ENCODE measurements at places on chromosomes 1 and 21.

DNA sequence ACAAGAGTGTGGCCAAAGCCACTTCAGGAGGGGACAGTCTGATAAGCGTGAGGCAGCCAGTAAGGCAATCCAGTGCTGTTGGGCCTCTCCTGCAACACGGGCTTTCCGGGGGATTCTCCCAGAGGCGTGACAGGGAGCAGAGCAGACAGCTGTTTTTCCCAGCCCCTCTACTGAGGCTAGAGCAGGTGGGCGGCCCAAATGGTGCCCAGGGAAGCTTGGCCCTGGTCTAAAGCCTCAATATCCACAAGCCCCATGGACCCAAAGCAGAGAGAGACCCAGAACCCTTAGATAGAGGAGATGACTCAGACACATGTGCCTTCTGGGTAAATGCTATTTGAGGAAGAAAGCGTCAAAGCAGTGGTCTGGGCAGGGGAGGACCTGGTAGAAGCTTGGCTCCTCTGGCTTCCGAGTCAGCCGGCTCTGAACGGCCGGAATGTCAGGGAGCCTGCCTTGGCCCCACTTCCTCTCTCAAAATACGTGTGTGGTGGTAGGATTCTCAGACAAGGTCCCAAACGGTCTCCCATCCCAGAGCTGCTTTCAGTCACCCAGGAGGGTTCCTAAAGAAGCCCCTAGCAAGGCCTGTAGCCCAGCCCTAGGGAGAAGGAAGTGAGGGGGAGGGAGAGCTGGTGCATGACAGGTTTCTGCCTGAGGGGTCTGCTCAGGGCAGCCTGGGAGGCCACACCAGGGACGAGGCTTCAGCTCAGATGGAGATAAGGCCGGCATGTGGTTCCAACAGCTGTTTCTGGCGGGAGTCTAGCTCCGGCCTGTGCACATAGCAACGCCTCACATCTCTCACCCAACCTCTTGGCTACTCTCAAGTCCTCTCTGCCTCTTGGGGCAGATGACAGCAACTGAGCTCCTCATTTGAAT, 28.8 kb downstream of the PIK3C2B start:
- no peak for DNase-seq

- DNase-seq, result no peak
These were observed 14.4 kb downstream of the FAAH start for GRCh38 chr1:46408356-46409062.

DNA sequence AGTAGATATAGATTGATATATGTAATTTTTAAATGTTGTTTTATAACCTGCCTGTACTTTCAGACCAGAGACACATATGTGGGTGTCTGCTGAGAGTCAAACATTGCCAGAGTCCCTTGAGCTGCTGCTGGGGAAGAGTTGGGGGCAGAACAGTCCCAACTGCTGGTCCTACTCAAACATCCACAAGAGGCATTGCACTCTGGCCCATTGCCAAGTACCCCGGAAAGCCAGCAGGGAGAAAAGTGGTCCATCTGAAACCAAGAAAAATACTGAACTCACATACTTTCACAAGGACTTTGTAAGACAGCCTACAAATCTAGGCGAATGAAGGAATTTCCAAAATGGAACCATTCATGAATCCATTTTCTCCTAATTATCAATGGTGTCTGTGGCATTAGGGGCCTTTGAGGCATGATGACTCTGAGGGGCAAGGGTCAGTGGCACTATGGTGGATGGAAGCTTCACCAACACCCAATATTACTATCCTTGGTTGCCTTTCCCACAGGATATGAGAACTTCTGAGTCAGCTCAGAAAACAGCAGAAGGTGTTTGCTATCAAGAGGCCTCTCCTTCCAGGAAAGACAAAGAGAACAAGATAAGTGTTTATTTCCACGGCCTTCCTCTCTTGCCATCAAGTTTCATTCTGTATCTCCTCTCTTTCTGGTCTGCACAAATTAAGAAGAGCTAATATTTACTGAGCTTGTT, 7.3 kb upstream of the TBX15 start:
- DNase-seq, result no peak

DNA sequence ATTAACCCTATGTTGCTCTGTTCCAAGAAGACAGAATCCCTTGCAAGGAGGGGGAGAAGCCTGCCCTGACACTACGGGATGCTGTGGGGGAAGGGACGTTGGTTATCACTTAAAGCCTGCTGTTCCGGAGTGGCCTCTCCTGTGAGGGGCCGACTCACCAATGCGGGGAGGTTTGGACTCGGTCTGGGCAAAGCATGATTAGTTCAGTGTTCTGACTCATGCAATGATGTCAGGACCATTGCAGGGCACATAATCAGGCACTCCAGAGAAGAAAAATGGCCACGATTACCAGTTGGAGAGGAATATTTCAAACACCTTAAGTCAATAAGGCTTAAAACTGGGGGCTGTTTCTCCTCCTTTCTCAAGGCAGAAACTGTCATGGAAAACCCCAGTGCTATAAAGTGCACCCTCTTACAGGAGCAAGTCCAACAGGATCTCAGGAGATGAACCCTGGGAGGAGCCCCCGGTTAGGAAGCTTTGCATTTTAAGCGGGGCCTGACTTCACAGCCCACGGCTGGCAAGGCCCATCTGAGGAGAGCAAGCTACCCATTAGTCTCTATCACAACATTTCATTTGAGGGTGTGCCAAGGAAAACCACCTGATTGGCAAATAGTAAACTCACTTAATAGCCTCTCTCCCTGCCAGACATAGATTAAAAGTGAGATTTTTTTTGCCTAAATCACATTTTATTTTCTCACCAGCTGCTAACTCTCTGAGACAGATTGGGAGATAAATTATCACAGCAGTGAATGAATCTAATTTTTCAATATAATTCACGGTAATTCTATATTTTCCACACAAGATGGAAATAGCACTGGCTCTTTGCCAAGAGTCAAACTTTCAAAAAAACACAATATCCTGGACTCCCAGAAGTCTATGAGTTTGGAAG, 202.5 kb downstream of the C1orf94 start:
- DNase-seq, result no peak

DNA sequence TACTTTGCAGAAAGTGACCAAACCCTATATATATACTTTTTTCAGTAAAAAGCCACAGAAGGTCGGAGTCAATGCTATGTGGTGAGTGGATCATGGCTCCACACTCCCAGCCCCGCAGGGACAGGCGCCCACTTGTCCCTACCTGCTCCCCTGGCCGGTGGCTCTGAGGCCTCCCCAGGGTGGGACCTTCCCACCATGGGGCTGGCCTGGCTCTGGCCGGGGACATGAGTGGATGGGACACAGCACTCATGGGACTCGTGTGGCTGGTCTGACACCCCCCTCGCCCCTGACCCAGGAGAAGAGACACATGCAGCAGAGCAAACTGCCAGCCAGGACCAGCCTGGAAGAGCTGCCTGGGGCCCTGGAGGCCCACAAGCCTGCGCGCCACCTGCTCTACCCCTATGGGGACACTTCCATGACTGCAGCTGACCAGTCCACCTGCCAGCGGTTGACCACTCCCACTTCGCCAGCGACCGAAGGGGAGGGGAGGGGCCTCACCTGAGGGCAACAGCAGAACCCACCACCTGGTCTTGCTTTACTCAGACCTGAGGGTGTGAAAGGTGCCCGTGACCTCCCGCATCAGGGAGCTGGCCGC, 2.2 kb downstream of the SPATC1L start:
- DNase-seq, result no peak

- no peak for DNase-seq
These were observed 54.7 kb upstream of the TRIM67 start for GRCh38 chr1:231107151-231107550.

DNA sequence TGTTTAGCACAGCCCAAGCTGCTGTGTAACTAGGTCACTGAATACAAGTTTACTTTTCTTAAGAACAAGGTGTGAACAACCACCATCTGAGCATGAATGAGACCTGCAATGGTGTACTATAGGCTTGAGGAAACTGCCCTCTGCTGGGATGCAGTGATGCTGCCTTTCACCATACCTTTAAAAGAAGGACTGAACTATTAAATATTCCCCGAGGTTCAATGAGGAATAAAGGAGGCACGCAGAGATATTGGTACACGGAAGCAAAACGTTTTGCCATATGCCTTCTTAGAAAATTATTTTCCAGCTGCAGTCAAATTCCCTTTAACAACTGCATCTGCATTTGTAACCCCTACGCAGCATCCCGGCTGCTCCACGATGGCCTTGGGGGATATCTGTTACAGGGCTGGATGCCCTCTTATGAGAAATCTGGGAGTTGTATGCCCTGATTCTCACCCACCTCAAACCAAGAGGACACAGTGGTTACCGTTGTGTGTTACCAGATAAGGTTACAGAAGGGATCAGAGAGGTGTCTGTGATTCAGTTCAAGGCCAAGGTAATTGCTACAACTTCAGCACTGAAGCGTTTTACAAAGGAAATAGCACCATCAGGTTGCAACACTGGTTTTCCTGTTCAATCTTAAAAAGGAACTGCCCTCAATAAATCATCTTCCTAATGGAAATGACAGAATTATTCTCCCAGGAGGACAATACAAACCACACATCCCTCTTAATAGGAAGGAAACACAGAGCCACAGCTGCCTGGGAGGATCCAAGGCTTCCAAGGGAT, 470.5 kb downstream of the LTN1 start:
- DNase-seq, result peak; percentile 42

DNA sequence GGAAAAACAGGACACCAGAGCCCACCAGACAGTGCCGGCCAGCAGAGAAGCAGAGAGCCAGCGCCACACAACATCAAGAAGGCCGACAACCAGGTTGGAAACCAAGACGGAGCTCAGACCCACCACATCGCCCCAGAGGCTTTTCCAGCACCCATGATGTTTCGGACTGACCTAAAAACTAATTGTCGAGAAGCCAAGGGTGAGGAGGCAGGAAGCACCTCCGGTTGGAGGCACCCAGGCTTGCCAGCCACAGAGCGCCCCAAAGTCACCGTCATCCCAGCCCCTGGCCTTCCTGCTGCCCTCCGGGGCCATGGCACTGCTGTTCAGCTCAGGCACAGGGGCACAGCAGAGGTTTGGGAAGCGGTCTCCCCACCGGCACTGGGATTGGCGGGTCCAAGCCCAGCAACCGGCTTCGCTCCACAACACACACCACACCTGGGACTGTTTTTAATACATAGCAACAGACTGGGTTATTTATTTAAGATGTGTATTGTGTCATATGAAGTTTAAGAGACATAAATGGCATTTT, 67.2 kb downstream of the SLC37A1 start:
- DNase-seq, result no peak

DNA sequence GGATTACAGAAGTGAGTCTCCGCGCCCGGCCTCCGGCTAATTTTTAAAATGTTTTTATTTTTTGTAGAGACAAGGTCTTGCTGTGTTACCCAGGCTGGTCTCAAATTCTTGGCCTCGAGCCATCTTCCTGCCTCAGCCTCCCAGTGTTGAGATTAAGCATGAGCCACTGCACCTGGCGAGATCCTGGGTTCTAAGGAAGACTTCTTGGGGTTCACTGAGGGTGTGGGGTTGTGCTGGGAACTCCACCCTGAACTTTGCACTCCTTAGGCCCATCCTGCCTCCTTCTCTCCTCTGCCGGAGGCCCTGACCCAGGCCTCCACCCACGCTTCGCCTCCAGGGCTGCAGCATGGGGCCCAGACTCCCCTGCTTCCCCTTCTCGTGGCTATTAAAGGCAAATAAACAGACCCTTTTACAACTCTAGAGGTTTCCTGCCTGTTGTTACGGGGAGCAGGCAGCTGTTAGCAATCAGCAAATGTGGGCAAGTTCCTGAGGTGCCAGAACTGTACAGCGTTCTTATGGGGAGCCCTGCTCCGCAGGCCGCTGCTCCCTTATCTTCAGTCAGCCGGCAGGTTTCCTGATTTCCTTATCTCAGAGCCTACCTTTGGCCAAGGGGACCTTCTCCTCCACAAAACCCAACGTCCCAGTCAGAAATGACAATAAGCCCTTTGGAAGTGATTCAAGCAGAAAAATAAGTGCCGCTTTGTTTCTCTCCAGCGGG, 41.0 kb upstream of the LIN9 start:
- DNase-seq, result no peak

- no peak for DNase-seq
These were observed 240.9 kb upstream of the CAMK1G start for GRCh38 chr1:209342441-209343175.

DNA sequence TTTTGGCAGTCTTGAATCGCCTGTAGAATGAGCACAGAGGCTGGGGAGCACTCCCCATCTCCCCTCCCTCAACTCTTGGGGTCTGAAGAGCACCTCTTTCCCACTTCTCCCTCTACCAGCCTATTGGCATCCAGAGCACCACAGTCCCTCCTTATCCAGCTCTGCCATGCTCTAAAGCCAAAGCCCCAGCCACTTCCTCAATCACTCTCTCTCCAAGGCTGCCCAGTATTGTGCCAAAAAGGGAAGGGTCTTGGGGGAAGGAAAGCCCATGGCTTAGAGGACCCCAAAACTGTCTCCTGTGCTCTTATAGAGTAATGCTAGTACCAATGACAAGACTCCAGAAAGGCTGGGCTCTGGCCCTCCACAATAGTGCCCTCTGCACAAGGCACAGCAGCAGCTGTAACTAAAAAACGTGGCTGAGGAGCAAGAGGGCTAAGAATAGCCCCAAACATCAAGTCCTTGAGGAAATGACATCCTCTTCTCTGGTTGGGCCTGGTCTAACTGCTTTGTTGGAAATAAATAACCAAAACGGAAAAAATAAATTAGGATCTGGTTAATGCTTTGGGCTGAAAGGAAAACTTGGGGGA, 28.4 kb downstream of the SLC27A3 start:
- DNase-seq, result no peak

- no peak for DNase-seq
These were observed 124.7 kb downstream of the EIF4G3 start for GRCh38 chr1:21052034-21052433.

DNA sequence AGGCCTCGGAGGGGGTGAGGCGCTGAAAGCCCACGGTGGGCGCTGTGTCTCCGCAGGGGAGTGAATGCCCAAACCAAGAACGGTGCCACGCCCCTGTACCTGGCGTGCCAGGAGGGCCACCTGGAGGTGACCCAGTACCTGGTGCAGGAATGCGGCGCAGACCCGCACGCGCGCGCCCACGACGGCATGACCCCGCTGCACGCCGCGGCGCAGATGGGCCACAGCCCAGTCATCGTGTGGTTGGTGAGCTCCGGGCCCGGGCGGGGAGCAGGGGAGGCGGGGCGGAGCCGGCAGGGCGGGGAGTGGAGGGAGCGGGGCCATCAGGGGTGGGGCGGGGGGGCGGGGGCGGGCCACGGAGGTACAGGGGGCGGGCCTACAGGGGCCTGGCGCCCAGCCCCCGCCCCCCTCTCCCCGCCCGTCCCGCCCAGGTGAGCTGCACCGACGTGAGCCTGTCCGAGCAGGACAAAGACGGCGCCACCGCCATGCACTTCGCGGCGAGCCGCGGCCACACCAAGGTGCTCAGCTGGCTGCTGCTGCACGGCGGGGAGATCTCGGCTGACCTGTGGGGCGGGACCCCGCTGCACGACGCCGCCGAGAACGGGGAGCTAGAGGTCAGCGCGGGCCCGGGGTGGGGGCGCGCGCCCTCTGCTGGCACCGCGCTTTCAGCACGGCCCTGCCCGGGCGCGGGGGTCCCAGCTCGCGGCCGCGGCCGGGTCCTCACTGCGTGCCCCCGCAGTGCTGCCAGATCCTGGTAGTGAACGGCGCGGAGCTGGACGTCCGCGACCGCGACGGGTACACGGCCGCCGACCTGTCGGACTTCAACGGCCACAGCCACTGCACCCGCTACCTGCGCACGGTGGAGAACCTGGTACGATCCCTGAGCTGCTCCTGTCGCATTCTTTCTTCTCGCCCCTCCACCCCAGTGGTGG, 15.9 kb downstream of the ESPN start:
- no peak for DNase-seq

GRCh38 chr1:82731216-82731615, 930.5 kb downstream of the ADGRL2 start:
- no peak for DNase-seq

Data from AG09319 (cell line).